GM04504 (cell line): ENCODE measurements at places on chromosomes 1 and 21.
A peak's percentile ranks its signal among the peaks of the same experiment; 100 is the strongest.

DNA sequence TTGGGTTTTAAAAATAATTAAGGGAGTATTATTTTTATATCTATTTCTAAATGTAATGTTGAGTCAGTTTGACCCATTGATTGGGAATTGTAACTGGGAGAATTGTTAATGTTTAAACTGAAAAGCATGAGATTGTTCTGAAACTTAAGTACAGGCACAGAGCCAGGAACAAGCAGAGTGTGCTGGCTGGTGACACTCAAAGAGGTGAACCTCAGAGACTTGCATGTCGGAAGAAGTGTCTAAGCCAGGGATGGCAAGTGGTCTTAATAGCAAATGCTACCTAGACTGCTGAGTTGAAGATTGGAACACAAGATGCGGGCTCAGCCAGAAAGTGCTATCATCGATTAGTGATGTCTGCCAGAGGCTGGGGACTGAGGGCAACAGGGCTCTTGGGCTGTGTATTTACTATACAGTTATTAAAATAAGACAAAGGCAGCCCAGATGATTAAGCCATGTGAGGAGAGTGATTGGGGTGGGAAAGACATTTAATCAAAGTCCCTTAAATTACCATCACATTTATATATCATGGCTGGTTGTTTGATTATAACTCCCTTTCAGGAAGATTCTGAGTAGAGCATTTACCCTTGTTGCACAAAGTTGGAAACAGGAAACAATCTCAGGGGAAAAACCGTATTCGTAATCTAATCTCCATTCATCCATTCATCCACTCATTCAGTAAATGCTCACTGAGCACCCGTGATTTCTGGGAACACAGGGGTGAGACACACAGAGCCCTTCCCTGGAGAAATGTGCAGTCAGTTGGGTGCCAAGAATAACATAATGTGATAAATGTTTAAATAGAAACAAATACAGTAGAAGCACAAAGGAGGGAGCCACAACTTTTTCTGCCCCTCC is 42.8 kb downstream of the C8A start:
- no peak for DNase-seq

DNA sequence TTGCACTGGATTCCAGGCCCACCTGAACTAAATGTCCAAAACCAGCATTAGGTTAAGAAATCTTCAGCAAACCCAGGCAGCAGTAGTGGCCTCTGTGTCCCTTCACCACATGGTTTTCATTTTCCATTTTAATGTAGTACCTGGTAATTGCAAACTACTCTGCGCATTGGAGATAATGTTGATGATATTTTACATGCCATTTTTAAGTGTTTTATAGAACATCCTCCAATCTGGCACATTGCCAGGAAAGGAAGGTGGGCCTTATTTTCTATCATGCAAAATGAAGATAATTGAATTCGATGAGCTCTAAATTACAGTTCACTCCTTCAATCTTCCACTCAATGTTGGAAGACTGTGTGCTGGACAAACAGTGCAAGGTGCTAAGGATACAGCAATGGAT is 89.5 kb downstream of the ZC3H11B start:
- no peak for DNase-seq

- no peak for DNase-seq
Observed at GRCh38 chr21:20703112-20703767, 295.0 kb upstream of the NCAM2 start.

GRCh38 chr1:3359351-3359750 is 95.1 kb upstream of the ARHGEF16 start:
- no peak for DNase-seq

- DNase-seq = no peak
Observed at GRCh38 chr1:105678334-105678733, 1378.1 kb upstream of the PRMT6 start.

GRCh38 chr1:181033128-181033798 is 520 bp upstream of the MR1 start:
- DNase-seq = no peak

- DNase-seq = no peak
Observed at GRCh38 chr1:76129731-76130130, 55.2 kb downstream of the ST6GALNAC3 start.

GRCh38 chr1:89276690-89277089 is 4.0 kb upstream of the GBP5 start:
- no peak for DNase-seq

- no peak for DNase-seq
Observed at GRCh38 chr1:162835157-162835899, 25.6 kb downstream of the CCDC190 start.

DNA sequence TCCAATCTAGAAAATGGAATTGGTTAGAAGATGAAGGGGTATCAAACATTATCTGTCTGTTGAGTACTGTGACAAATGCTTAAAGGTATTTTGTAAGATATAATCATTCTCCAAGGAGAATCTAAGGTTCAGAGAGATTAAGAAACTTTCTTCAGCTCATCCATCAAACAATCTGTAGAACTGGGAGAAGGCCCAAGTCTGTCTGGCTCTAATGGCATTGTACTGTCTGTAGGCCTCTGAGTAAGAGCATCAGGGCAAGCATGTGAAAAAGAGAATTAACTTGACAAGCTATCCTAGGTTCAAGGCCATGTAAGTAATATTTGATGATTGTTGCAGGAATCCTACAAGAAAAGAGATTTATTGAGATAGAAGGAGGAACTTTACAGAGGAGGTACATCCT is 5.3 kb upstream of the FGGY start:
- no peak for DNase-seq

DNA sequence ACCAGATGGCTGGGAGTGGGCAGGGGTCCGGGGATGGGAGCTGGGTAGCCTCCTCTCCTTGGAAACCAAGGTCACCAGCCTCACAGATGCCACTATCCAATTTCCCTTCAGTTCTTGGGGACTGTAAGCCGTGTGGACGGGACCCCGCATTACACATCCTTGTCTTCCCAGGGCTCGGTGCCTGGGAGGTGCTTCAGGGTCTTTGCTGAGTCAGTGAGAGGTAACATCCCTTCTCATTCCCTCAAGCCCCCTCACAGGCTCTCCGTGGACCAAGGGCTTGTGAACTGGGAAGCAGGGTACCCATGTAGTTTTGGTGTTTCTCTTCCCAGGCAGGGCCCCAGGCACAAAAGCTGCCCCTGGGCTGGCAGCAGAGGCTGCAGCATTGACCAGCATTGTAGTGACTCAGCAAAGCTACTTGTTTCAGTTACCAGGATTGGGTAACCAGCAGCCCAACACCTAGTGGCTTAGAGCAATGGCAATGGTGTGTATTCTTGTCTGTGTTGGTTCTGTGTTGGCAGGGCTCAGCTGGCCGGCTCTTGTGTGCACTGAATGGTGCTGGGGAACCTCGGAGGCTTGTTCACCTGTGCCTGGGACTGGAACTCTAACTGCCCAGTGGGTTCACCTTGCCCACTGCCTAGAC is 24.6 kb upstream of the PCBP3 start:
- DNase-seq = no peak

- DNase-seq = peak; percentile 50
Observed at GRCh38 chr1:63124666-63125191, 197.6 kb upstream of the FOXD3 start.

DNA sequence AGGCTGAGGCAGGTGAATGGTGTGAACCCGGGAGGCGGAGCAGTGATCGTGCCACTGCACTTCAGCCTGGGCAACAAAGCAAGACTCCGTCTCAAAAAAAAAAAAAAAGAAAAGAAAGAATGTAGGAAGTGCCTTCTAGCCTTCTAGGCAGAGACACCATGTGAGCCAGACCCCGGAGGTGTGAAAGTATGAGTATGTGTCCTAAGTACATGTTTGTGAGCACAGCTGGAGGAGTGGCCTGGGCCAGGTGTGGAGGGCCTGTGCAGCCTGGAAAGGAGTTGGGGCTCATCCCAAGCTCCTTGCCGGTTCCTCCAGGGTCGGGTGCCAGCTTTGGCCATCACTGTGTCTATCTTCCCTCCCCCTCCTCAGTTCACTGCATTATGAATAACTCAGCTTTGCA is 13.0 kb downstream of the SOX13 start:
- no peak for DNase-seq

- DNase-seq = no peak
Observed at GRCh38 chr1:41665962-41666917, 181.8 kb upstream of the EDN2 start.

GRCh38 chr1:4668743-4669700 is 14.6 kb downstream of the AJAP1 start:
- peak; percentile 80 for DNase-seq

- no peak for DNase-seq
Observed at GRCh38 chr1:3895279-3895950, 4.7 kb downstream of the C1orf174 start.

DNA sequence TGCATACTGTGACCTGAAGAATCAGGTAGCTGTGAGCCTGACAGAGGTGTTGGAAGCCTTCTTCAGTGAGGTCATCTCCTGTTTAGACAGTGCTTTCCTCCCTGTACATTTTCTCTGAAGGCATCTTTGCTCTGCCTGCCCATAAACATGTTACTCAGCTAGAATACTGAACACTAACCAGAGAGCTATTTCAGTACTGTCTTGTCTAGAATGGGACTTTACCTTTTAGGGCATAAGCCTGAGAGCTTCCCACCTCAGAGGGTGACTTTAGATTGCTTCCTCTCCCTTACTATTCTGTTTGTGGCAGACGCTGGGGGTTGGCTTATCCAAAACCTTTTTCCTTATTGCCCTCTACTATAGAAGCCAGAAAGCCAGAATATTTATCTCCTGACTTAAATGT is 23.3 kb upstream of the ZNF326 start:
- no peak for DNase-seq

DNA sequence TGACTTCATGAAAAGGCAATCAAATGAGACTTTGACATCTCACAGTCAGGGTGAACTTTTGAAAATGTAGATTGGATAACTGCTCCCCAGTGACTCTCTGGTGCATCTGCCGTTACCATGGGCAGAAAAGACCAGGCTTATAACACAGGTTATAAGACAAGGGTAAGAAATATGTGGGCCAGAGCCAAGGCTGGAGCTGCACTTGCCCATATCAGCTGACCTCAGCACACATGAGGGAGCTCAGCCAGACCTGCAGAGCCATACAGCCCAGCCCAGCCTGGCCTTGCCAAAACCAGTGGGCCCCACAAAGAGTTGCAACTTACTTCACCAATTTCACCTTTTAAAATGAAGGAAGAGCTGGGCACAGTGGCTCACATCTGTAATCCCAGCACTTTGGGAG is 11.7 kb upstream of the RGS2 start:
- no peak for DNase-seq

DNA sequence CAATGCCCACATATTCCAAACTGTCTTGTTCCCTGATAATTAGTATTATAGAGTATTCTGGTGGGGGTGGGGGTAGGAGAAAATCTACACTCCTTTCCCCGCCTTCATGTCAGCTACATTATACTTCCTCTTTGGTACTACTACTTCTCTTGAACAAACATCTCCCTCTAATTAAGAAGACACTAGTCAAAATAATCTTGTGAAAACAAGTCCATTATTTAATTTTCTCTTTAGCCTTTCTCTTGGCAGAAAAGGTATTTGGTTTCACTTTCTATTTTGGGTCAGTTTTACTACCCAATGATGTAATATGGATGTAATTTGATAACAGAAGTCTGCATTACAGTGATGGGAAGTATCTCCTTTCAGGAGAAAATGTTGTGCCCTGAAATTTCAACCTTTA is 22.5 kb downstream of the NTMT2 start:
- peak; percentile 24 for DNase-seq

DNA sequence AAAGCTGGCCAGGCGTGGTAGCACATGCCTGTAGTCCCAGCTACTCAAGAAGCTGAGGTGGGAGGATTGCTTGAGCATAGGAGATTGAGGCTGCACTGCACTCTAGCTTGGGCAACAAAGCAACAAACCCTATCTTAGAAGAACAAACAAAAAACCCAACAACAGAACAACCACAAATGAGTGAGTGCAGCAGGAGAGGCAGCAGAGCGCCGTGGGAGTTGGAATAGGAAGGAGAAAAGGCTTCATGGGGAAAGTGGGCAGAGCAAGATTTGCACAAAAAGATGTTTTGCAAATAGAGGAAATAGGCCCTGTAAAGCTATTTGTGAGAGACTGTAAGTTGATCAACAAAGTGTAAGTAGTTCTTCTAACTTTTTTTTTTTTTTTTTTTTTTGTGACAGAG is 19.6 kb downstream of the SMAP2 start:
- no peak for DNase-seq

DNA sequence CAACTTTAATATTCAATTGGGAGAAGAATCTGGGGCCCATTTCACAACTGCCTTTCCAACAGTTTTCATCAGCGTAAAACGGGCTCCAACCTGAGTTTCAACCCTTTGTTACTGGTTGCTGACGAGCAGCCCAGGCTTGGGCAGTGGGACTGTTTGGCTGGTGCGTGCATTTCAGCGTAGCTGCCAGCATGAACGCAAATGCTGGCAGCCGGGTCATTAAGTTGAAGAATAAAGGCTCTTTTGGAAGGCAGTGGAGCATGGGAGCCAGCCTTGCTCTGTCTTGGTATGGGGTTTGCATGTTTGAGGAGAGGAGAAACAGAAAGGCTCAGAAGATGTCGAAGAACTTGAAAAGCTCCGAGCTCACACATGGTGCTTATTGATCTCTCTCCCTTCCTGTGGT is 40.7 kb downstream of the WDR3 start:
- no peak for DNase-seq

- DNase-seq = no peak
Observed at GRCh38 chr1:47456250-47456649, 18.4 kb downstream of the FOXD2 start.

- DNase-seq = no peak
Observed at GRCh38 chr1:11746092-11746491, 10.2 kb downstream of the AGTRAP start.

GRCh38 chr1:203326830-203327683 is 21.7 kb downstream of the BTG2 start:
- no peak for DNase-seq

DNA sequence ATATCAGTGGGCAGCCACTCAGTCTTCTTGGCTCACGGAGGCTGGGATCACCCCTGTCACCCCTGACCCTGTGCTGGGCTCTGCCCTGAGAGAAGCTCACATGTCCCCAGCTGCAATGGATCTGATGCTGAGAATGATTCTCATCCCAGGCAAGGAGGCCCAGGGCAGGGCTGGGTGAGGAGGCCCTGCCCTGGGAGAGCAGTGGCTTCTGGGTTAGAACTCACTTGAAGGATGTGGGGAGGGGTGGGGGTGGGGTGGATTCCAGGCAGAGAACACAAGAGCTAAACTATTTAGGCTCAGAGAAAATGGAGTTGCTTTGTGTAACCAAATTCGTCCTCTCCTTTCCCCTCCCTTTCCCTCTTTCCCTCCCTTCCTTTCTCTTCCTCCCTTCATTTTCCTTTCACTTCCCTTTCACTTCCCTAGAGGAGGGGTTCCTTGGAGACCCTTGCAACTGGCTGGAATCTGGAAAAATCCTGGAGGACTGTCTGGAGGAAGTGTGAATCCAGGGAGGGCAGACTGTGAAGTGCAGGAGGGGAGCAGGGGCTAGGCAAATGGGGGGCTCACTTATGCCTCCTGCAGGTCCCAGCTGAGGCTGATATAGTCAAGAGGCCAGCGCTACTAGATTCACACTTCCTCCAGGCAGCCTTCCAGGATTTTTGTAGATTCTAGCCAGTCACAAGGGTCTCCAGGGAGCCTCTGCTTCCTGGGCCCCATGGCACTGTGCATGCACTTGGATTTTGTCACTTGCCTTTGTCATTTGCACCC is 47.0 kb downstream of the IGSF21 start:
- DNase-seq = no peak
